ENCODE measurements at places on chromosomes 1 and 21. TPM values are rescaled to one million over a fixed set of nuclear protein-coding genes. Genes with fewer than 3 reads are reported as not detected.

Gene SMCP
- not detected for total RNA-seq

Gene OLFML3
- 1.2 TPM for total RNA-seq

Gene MIER1
- 34.0 TPM for total RNA-seq

Gene TMEM125
- 5.2 TPM for total RNA-seq

Gene HSPG2
- 107 TPM for total RNA-seq

Gene RGS16
- total RNA-seq = 1.4 TPM

Gene FCRL6
- total RNA-seq = not detected

Gene ZYG11A
- 0.23 TPM for total RNA-seq

Gene WDR64
- not detected for total RNA-seq

DNA sequence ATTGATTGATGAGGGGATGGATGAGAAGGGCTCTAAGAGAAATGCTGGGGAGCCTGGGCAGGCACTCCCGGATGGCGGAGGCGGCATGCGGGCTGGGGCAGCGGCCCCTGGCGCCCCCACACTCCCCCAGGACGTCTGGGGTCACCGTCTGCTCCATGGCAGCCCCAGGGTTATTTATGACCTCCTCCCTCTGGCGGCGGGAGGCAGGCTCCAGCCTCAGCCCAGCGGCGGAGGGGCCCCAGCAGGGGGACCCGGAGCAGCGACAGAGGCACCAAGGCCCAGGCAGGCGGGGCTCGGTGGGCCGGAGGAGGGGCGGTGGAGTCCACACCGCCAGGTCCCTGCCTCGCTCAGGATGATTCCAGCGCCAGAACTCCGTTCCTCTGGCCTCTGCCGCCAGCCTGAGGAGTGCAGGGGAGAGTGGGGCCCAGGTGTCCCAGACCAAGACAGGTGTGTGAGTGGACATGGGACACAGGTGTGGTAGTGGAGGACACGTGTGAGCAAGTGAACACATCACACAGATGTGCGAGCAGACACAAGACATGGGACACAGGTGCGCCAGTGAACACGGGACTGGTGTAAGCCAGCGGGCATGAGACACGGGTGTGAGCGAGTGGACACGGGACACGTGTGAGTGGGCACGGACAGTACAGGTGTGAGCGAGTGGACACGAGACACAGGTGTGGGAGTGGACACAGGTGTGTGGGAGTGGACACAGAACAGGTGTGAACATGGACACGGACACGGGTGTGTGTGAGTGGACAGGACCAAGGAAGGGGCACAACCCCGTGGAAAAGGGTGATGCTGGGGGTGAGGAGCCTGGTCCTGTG, 2.5 kb upstream of the SAMD11 start:
- DNase-seq = no peak

DNA sequence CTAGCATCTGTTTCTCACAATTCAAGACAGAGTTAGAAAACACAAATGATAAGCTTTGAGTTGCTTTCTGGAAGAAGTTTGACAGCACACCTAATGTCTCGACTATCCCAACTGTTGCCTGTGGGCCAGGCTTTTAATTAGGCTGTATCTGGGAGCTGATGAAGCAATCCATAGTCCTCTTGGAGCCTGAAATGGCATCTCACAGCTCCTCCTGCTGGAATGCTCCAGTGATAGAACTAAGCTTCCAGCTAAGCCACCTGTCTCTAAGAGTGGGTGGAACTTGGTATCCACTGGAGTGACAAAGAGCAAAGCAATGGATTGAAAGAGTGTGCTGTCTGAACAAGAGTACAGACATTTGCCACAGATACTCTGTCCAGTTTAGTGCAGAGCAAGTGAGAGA, 605.3 kb upstream of the NR5A2 start:
- no peak for DNase-seq

- DNase-seq = no peak
Measured at GRCh38 chr1:178223289-178223688, 129.4 kb downstream of the RASAL2 start.

DNA sequence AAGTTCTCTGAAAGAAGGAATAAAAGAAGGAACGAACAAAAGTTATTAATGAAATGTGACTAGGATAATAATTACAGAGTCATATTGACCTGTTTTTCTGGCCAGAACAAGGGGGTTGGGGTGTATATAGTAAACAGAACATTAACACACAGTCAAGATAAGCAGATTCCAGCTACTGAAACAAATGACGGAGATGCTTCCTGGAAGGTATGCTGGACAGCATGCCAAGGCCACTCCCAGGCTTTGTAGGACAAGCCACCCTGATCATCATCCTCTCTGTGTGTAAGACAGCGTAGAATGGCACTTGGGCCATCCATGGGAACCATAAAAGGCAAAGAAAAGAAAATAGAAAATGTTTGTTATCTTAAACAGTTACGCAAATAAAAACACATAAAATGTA, 120.7 kb downstream of the TGFBR3 start:
- no peak for DNase-seq

DNA sequence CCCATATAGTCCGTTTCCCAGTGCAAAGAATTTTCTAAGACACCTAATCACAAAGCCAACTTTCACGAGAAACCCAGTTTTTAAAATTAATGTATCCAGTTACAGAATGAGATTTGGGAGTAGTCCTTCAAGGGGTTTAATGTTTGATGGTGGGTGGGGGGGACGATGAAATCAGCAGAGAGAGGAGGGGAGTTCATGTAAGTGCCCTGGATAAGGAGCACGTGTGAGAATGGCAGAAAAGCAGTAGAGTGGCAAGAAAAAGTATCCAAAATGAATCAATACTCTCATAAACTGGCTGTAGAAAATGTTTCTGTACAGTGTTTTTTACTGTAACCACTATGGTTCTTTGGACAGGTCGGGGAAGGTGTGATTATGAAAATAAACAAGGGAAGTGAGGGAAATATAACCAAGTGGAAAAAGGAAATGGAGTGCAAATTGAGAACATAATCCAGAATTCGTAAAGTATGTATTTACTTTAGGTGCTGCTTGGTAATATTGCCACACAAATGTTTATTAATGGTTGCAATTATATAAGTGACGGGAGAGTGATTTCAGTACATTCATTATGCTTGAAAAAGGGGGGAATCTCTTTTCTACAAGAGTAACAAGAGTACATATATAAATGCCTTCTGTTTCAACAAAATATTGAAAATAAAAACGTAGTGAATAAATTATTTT, 118.7 kb upstream of the RRP15 start:
- DNase-seq = no peak

DNA sequence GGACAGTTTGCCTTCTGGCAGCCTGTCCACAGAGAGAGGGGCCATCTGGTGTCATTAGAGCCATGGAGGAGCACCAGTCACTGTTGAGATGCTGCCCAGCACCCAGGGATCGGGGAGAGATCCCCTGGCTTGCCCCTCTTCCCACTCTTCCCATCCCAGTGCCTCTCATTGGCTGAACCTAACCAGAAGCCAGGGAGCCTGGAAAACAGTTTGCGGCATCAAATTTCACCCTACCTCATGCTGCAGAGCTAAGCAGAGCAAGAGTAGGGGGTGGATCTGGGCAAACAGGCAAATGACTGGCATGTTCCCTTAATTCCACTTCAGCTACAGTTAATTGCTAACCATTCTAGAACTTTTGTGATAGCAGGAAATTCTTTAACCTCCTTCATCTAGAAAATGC, 19.1 kb downstream of the TRAF5 start:
- no peak for DNase-seq

DNA sequence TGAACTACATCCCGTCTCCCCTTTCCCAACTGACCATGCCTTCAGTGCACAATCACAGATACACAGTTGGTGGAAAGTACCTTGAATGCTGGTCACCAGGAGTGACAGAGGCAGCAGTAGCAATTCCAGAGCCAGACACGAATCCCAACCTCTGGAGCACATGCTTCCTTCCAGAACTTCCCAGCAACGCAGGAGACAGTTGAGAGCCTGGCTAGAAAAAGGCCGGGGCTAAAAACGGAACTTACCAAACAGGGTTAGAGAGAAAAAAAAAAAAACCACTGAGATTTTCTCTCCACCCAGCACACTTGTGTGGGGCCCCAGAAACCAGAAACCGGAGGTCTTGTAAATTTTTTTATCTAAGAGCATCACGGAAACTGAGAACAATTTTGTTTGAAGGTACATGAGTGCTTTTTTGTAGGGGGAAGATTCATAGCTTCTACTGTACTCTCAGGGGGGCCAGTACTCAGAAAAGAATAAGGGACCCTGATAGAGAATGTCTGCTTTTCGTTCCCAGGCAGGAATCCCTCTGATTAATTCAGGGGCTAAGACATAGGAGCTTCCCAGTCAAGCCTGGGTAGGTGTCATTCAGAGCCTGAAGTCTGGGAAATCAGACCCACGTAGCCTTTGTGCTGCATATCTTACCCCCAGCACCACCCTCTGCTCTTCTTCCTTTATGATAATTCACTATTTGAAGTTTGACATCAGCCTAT, at the start of gene CD48:
Gene CD48 (minus strand): TSS at position 221 of the 710 bp plus-strand sequence. CDS start 59 bp downstream, at position 162.
- no peak for DNase-seq

DNA sequence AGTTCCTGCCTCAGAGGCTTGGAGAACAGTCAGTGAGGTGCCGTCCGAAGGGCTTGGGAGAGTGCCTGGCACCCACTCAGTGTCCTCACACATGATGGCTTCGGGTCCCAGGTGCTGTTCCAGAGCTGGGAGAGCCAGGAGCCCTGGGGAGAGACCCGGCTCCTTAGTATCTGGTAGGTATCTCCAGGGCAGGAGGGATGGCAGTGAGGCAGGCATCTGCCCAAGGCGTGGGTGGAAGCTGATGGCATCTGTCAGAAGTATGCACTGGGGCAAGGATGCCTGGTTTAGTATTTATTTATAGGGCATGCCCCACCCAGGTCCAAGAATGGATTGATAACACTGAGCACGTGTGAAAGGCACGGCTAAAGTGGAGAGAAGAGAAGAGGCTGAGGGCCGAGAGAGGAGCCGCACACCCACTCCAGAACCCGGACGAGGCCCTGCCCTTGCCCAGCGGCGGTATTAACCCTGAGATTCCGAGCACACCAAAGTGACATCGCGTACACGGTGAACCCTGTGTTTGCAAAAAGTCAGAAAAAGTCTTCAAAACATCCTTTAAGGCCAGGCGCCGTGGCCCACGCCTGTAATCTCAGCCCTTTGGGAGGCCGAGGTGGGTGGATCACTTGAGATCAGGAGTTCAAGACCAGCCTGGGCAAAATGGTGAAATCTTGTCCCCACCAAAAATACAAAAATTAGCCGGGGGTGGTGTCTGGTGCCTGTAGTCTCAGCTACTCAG, 2.4 kb downstream of the TP73 start:
- no peak for DNase-seq

DNA sequence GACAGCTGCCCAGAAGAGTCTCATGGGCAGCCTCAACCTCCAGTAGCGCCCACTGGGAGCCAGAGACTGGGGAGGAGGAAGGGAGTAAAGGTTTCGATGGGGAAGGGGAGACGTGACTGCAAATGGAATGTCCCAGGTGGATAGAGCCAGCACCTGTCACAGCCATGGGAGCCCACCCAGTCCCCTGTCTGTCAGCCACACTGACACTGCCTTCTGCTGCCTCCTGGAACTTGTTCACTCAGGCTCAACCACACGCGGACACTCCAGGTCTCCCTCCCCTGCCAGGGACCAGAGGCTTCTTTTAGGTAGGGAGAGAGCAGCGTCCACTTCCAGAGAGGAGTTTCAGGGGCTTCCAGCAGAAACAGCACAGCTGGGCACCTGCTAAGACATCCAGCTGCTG, 346.3 kb downstream of the NPHP4 start:
- no peak for DNase-seq

GRCh38 chr21:27292783-27293182, 325.9 kb upstream of the ADAMTS5 start:
- no peak for DNase-seq

DNA sequence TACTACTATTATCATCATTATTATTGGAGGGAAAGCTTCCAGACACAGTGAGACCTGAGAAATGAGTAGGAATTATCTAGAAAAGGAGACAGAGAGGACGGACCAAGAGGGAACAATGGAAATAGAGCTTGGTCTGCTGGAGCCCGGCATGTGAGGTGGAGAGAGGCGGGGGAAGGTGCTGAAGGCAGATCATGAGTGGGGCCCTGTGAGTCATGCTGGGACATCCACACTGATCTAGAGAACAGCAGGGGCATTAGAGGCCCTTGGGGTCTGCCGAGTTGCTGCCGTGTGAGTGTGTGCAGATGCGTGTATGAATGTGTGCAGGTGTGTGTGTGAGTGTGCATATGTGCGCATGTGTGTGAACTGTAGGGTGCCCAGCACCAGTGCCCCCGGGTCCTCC, 65.7 kb downstream of the TMCO4 start:
- DNase-seq = no peak

GRCh38 chr1:2151252-2151651, 43.3 kb downstream of the FAAP20 start:
- DNase-seq = no peak

DNA sequence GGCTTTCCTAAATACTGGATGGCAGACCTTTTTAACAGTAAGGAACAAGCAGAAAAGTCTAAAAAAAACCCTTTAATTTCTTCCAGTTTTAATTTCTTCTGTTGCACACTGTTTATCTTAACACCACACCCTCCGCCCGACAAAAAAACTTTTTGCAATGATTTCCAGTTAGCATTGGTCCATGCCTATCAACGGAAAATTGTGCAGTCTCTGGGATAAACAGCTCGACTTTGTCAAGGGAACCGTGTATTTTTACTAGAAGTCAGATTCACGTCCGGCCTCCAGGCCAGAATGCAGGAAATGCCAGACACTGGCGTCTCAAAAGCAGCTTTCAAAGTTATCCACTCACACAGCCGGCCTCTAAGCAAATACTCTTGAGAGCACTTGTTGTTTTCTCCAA, 378 bp upstream of the NUP210L start:
- no peak for DNase-seq

- DNase-seq = no peak
Measured at GRCh38 chr1:233627823-233628222, 13.9 kb downstream of the KCNK1 start.

DNA sequence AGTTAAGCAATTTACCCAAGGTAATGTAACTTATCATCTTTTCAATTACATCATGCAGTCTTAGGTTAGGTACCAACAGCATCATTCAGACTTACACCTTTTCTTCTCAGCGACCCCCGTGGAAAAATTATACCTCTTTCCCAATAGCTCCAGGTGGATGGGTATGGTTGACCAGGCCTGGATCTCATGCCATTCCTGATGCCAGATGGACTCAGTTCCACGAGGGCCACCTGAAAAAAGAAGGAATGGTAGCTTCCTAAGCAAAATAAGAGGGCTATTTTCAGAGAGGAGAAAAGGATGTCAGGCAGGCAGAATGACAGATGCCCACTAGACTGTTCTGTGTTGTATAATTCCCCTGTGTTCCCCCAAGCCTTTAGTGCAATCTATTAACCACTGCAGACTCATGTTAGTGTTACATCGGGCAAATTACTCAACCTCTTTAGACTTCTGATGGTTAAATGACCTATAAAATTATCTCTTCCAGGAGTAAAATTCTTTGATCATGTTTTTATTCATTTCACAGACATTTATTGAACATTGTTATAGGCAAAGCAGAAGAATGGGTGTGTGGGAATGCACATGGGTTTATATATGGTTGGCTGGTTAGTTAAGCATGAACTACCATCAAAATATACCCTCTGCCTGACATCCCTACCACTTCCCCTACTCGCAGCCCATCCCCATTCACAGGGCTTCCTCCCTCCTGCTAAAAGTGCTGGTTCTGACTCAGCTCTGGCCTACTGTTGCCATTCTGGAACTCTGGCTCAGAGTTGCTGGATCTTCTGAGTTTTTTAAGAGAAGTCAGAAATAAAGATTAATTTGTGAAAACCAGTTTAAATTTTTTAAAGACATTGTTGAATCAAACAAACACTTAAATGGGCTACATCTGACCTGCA, 10.6 kb upstream of the MYSM1 start:
- no peak for DNase-seq

All from esophagus squamous epithelium (tissue), 5 donors.